ENCODE measurements at places on chromosomes 4 and X. TPM values are rescaled to one million over a fixed set of nuclear protein-coding genes. Genes with fewer than 3 reads are reported as not detected.

DNA sequence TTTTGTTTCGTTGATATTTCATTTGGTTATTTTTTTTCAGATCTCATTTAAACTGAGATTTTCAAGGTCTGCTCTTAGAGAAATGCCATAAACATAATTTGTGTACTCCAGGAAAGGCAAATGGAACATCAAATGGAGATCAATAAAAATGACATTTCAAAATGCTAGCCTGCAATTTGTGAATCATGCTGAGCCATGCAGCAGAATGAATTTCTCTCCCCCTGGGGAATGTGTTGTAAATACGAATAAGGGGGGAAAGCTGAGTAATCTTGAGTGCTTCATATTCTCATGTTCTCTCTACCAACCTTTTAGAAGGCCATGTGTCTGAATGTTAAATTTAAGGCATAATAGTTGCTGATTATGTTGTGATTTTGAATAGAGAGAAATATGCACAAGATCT is 7.8 kb downstream of the ZCCHC4 start:
- peaks cover 2% of the 10 kb centered on the region for H3K27me3 ChIP-seq
- H3K4me1 ChIP-seq = peaks cover 47% of the 10 kb centered on the region
- peak overlapping the region; percentile 90 for H3K27ac ChIP-seq

GRCh38 chrX:38697461-38697860 is 103.8 kb upstream of the MID1IP1 start:
- no peak overlapping the region for H3K27ac ChIP-seq
- H3K27me3 ChIP-seq = no peaks in the 10 kb centered on the region
- H3K36me3 ChIP-seq = no peaks in the 10 kb centered on the region
- no peak overlapping the region for H3K4me3 ChIP-seq
- no peaks in the 10 kb centered on the region for H3K4me1 ChIP-seq

The KCND1 gene
- 5.5 TPM for total RNA-seq

DNA sequence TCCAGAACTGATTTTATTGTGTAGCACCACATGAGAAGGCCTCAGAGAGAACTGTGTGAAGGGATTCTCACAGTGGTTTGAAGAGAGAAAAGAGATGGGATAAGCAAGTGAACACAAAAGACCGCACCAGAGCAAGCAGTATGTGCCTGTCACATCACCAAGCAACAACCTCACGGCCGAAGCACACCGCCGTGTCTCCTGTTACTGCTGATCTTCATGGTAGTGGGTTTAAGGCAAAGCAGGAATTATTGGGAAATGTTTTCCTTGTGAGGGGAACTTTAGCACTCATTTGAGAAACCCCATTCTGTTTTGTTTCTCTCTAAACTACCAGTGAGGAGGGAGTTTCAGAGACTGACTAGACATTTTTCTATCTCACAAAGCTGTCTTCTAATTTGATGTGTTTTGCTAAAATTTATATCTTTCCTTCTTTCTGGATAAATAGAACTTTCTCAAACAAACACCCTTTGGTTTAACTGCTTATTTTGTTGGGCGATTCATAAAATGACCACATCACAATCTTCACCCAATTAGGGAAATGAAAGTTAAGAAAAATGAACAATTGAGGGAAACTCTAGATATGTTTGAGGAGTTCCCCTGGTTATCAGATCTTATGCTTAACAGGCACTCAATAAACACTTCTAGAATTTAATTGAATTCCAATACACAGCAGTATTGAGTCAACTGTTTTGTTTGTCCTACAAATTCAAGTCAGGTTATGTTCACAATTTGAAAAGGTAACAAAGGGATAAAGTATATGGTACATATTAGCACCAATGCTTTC is 16.5 kb downstream of the SH3KBP1 start:
- no peak for DNase-seq
- H3K27ac ChIP-seq = no peak overlapping the region
- H3K27me3 ChIP-seq = no peaks in the 10 kb centered on the region
- H3K36me3 ChIP-seq = no peaks in the 10 kb centered on the region

- H3K4me1 ChIP-seq = no peaks in the 10 kb centered on the region
- DNase-seq = no peak
Measured at GRCh38 chrX:6004529-6004928, 224.1 kb downstream of the NLGN4X start.

- peaks cover 74% of the 10 kb centered on the region for H3K4me1 ChIP-seq
- no peak overlapping the region for H3K4me3 ChIP-seq
- H3K36me3 ChIP-seq = peaks cover 30% of the 10 kb centered on the region
Measured at GRCh38 chr4:67723949-67724348, 23.0 kb upstream of the UBA6 start.

The SSX2B gene
- total RNA-seq = not detected

The SRPX gene
- 12.8 TPM for total RNA-seq

GRCh38 chr4:129908117-129908516 is 812.2 kb downstream of the C4orf33 start:
- H3K27me3 ChIP-seq = no peaks in the 10 kb centered on the region
- DNase-seq = no peak
- H3K4me3 ChIP-seq = no peak overlapping the region
- peaks cover 8% of the 10 kb centered on the region for H3K4me1 ChIP-seq

- H3K27me3 ChIP-seq = no peaks in the 10 kb centered on the region
- H3K27ac ChIP-seq = no peak overlapping the region
- H3K4me1 ChIP-seq = no peaks in the 10 kb centered on the region
- DNase-seq = no peak
- H3K4me3 ChIP-seq = no peak overlapping the region
Measured at GRCh38 chr4:26884486-26884988, 23.9 kb downstream of the STIM2 start.

DNA sequence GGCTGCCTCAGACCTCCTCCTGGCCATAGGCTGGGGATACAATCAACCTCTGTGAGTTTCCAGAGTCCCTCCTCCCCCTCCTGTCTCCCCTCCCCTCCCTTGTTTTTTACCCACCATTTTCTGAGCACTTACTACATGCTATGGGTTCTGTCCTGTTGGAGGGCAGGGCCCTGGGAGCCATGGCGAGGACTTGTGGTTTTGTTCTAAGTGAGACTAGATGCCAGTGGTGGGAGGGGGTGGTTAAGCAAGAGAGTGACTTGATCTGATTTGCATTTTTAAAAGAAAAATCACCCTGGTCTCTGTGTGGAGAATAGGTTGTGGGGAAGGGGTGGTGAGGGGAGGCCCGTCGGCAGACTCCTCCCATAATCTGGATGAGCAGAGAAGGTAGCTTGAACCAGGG is 39.5 kb downstream of the EFNB1 start:
- H3K4me3 ChIP-seq = no peak overlapping the region
- H3K4me1 ChIP-seq = no peaks in the 10 kb centered on the region
- DNase-seq = no peak
- no peaks in the 10 kb centered on the region for H3K36me3 ChIP-seq

- DNase-seq = no peak
- H3K27ac ChIP-seq = no peak overlapping the region
- H3K27me3 ChIP-seq = peaks cover 6% of the 10 kb centered on the region
- no peaks in the 10 kb centered on the region for H3K36me3 ChIP-seq
- H3K4me3 ChIP-seq = no peak overlapping the region
- no peaks in the 10 kb centered on the region for H3K4me1 ChIP-seq
Measured at GRCh38 chr4:6235012-6235411, 34.6 kb upstream of the WFS1 start.

- no peak for DNase-seq
- H3K36me3 ChIP-seq = peaks cover 4% of the 10 kb centered on the region
Measured at GRCh38 chr4:119087121-119087520, 48.5 kb upstream of the MYOZ2 start.

DNA sequence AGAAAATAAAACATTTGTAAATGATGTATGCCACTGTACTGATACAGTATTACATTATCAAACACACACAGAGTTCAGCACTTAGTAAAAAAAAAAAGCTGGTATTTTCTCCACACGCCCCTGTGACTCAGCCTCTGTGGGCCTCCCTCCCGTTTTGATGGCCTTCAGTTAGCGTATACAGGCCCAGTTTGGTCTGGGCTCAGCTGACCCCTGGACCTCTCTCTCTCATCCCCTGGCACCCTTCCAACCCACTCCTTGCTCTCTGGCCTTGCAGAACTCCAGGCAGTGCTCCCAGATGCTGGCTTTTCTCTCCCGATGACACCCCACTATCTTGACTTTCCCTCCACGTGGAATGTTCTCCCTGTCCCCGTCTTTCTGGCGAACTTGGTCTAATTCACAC is 89.0 kb upstream of the LIMCH1 start:
- peaks cover 5% of the 10 kb centered on the region for H3K36me3 ChIP-seq
- peaks cover 16% of the 10 kb centered on the region for H3K27me3 ChIP-seq
- peaks cover 71% of the 10 kb centered on the region for H3K4me1 ChIP-seq
- peak overlapping the region; percentile 29 for H3K4me3 ChIP-seq
- no peak for DNase-seq
- peak overlapping the region; percentile 72 for H3K27ac ChIP-seq

The PWWP3B gene
- not detected for total RNA-seq

DNA sequence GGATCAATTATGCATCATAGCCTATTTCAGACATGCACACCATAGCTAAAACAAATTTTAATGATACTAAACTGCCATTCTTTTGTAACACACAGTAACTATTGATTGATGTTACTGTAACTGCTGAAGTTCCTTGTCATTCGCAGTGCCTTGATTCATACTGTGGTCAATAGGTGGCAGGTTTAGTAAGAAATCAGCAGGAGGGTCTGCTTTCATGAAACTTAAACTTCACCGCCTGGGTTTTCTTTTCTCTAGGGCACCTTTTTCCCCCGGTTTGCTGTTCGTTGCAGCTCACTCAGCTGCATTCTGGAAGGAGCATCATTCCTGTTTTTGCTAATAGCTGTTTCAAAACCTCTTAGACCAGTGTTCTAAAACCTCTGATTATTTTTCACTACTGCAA is 88.1 kb downstream of the RPA4 start:
- H3K27me3 ChIP-seq = no peaks in the 10 kb centered on the region
- no peak for DNase-seq
- no peaks in the 10 kb centered on the region for H3K4me1 ChIP-seq
- peaks cover 19% of the 10 kb centered on the region for H3K36me3 ChIP-seq

The TLR6 gene
- total RNA-seq = 1.2 TPM

The USP17L30 gene
- not detected for total RNA-seq

GRCh38 chr4:76486588-76487276 is 51.7 kb downstream of the SHROOM3 start:
- H3K4me3 ChIP-seq = no peak overlapping the region
- peaks cover 10% of the 10 kb centered on the region for H3K4me1 ChIP-seq
- 0 out of 2 replicates have a peak, but pooled peaks cover 7% of the 10 kb centered on the region for H3K36me3 ChIP-seq
- no peak for DNase-seq
- no peak overlapping the region for H3K27ac ChIP-seq

DNA sequence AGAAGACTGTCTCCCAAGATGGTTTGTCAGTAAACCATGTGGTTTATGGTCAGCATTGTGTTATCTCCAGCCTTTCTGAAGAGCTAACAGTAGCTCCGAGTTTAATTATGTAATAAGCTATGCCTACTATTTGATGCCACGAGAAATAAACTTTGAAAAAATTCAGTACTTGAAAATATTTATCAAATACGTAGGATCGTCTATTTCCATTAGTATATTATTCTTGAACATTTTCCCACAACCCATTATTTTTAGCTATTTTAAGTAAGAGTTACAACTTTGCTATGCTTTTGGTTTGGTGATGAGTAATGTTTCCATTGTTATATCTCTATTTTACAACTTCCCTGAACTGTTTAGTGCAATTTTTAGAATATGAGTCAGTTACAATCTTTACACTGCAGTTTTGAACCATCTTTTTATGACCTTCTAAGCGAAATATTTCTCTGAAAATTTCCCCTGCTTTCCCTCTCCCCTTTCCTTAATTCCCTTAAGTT is 44.5 kb upstream of the TRIM2 start:
- H3K4me3 ChIP-seq = peak overlapping the region; percentile 75
- H3K27ac ChIP-seq = peak overlapping the region; percentile 63
- H3K27me3 ChIP-seq = peaks cover 4% of the 10 kb centered on the region
- H3K4me1 ChIP-seq = peaks cover 26% of the 10 kb centered on the region

- peaks cover 9% of the 10 kb centered on the region for H3K27me3 ChIP-seq
- H3K27ac ChIP-seq = no peak overlapping the region
- no peak for DNase-seq
- H3K4me3 ChIP-seq = no peak overlapping the region
Measured at GRCh38 chrX:153611298-153612095, 12.6 kb upstream of the CCNQ start.

DNA sequence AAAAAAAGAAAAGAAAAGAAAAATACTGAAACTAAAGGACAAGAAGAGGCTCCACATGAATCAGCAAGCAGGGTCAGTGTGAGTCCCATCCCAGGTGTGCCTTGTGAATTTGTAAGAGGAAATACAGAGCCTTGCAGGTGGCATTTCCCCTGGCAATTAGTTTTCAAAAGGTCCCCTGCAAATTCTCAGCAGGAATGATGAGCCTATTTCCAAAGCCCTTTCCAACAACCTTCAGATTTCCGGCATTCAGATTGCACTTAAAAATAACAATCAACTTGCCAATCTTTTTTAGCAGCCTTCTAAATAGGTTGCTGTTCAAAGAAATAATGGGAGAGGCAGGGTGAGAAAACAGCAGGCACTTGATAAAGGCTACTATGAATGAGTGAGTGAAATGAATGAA is 66.4 kb upstream of the OR13H1 start:
- H3K4me1 ChIP-seq = no peaks in the 10 kb centered on the region
- no peaks in the 10 kb centered on the region for H3K27me3 ChIP-seq
- DNase-seq = no peak
- no peak overlapping the region for H3K4me3 ChIP-seq
- H3K36me3 ChIP-seq = no peaks in the 10 kb centered on the region

The RASGEF1B gene
- not detected for total RNA-seq

- H3K4me1 ChIP-seq = no peaks in the 10 kb centered on the region
- no peaks in the 10 kb centered on the region for H3K36me3 ChIP-seq
- no peak for DNase-seq
- H3K4me3 ChIP-seq = no peak overlapping the region
- no peaks in the 10 kb centered on the region for H3K27me3 ChIP-seq
Measured at GRCh38 chr4:91989914-91990313, 313.9 kb upstream of the GRID2 start.

DNA sequence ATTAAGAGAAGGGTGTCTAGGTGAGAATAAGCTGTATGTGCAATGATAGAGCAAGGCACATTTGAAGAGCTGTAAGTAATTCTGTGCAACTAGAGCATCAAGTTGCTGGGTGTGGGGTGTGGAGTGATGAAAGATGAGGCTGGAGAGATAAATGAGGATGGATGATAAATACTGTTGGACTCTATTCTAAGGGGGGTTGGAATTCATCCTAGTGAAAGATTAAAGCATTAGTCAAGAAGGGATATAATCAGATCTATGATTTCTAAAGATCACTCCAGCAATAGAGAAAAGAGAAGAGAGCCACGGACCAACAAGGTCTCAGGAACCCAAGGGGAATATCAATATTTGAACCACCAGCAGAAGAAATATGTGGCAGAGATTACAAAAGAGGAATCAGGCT is 415.0 kb upstream of the RPS6KA3 start:
- no peaks in the 10 kb centered on the region for H3K4me1 ChIP-seq
- H3K27me3 ChIP-seq = no peaks in the 10 kb centered on the region
- no peak overlapping the region for H3K4me3 ChIP-seq

The EDNRA gene
- 0.83 TPM for total RNA-seq

The CFAP99 gene
- not detected for total RNA-seq

The STK32B gene
- not detected for total RNA-seq

GRCh38 chr4:14711259-14711658 is 291.0 kb upstream of the CPEB2 start:
- H3K36me3 ChIP-seq = no peaks in the 10 kb centered on the region
- no peaks in the 10 kb centered on the region for H3K27me3 ChIP-seq
- no peak for DNase-seq
- H3K4me3 ChIP-seq = no peak overlapping the region
- H3K4me1 ChIP-seq = no peaks in the 10 kb centered on the region
- H3K27ac ChIP-seq = no peak overlapping the region
